Neural progenitor cell (in vitro differentiated cells): ENCODE measurements at places on chromosomes 2 and 18. TPM values are rescaled to one million over a fixed set of nuclear protein-coding genes. Genes with fewer than 3 reads are reported as not detected.

THAP4 gene
- 25.6 and 43.2 TPM in 2 replicates for total RNA-seq

ATG16L1 gene
- total RNA-seq = 25.3 and 29.9 TPM in 2 replicates

DNA sequence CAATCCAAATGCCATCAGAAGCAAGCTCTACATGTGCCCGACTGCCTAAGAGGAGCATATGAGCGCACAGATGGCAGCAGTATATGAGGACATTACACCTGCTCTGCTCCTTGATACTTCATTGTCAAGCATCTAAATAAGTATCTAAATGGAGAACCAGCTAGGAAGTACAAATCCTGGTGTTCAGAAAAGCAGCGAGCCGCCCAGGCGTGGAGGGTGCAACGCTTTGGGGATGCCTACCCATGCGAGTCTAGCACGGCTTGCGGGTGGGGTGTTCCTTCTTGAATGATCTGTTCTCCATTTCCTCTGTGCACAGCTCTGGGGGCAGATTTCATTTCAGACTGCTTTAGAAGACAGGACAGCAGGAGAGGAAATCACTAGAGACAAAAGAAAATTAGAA lies 63.0 kb upstream of the BCL2L11 start:
- DNase-seq = no peak

GRCh38 chr2:151106805-151107506 lies 154.7 kb downstream of the RBM43 start:
- no peak for DNase-seq

DNA sequence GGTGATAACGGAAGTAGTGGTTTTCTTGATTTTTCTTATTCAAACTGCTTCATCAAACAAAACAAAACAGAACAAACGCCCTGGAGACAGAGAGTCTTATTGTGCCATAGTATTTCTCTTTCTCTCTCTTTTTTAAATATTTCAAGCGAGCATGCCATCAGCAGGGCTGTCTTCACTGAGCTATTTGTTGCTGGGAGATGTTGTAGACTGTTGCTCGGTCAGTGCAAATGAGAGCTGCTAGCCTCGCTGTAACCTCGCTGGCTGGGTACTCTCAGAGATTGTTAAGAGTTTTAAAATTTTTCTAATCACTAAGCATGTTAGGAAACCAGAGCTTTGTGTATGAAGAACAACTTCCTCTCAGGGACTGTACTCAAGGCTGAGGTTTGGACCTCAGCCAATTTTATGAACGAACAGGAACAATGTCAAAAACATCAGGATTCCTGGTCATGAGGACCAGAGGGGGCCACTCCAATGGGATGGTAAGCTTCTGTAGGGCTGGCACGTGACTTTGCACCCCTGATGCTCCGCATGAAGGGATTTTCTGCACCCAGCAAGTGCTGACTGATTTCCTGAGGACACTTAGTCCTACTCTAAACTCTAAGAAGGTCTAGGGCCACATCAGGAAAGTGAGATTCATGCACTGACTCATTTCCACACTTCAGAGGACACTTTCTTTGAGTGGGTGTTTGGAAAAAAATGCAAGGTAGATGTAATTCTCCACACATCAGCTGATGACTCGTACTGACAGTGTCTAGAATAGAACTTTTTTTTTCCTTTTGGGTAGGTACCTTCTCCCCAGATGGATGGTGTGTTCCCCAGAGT lies 59.8 kb upstream of the IL1R1 start:
- DNase-seq = no peak
